GM23338 (cell line): ENCODE measurements at places on chromosomes 7 and 10.

- DNase-seq = no peak
Observed at GRCh38 chr7:111029574-111030251, 61.2 kb upstream of the LRRN3 start.

GRCh38 chr10:95278061-95278988 lies 12.5 kb downstream of the PDLIM1 start:
- peak; percentile 46 for DNase-seq

GRCh38 chr7:2763597-2763996 lies 75.6 kb downstream of the AMZ1 start:
- no peak for DNase-seq

DNA sequence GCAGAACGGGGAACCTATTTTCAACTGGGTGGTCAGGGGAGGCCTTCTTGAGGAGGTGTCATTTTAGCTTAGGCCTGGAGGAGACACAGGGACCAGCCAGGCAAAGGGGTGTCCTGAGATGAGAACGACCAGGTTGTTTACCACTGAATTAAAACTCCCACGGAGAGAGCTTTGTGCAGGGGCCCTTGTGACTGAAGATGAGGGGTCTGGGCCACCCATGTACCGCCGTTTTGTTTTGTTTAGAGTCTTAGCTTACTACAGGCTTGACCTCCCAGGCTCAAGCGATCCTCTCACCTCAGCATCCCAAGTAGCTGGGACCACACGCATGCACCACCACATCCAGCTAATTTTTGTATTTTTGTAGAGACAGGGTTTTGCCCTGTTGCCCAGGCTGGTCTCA lies 80.4 kb downstream of the FAM171A1 start:
- DNase-seq = no peak

DNA sequence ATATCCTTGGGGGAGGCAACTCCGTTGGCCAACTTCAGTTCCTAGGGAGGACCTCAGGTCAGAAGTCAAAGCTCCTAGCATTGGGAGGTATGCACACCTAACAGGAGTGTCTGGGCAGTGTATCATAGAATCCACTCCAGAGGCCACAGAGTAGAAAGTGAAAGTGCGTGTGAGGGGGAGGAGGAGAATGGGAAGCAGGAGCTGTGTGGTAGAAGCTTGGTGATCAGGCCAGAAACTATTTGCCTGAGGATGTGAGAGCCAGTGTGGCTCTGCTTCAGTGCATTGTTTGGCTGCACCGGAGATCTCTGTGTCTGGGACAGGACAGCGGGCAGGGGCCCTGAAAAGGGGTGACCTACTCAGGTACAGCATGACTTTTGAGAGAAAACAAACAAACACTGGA lies 557.4 kb upstream of the VSTM2A start:
- DNase-seq = no peak

DNA sequence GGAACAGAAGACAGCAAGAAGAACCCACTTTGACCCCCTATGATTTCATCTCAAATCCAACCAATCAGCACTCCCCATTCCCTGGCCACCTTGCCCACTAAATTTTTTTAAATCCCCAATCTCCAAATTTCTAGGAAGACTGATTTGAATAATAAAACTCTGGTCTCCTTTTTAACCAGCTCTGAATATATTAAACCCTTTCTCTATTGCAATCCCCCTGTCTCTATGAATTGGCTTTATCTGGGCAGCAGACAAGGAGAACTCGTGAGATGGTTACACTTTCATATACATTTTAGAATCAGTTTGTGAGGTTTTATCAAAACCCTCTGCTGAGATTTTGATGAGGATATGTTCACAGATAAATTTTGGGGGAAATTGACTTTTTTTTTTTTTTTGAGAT lies 90.3 kb upstream of the TRIM24 start:
- no peak for DNase-seq

DNA sequence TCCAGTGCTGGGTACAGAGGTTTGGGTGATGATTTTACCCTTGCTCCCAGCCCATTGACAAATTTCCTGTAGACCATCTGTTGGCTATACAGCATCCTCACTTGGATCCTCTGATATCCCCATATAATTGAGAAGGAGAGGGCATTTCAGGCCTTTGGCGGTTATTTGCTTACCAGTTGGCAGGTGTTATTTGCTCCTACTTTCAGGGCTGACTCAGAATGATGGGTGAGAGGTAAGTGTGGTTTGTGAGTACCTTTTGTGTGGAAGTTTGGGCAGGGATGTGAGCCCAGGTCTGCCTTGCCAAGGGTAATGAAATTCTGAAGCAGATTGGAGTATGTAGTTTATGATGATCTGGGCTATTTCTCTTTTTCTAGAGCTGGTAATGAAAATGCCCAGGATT lies 93.6 kb downstream of the LRMDA start:
- DNase-seq = no peak

DNA sequence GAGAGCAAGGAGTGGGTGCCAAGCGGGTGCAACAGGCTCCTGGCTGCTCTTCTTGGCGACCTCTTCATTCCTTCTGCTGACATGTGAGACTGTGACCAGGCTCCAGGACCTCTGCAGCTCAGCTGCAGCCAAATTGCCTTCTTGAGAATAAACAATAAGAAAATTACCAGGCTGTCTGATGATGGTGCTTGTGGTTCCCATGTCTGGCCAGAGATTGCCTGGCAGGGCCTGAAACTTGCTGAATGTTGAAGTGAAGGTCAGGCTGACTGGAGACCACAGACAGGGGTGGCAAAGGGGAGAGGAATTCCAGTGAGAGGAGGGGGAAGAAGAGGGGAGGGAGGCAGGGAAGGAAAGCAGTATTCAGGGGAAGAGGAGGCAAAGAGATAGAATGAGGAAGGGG lies 497.4 kb upstream of the PODXL start:
- DNase-seq = no peak

DNA sequence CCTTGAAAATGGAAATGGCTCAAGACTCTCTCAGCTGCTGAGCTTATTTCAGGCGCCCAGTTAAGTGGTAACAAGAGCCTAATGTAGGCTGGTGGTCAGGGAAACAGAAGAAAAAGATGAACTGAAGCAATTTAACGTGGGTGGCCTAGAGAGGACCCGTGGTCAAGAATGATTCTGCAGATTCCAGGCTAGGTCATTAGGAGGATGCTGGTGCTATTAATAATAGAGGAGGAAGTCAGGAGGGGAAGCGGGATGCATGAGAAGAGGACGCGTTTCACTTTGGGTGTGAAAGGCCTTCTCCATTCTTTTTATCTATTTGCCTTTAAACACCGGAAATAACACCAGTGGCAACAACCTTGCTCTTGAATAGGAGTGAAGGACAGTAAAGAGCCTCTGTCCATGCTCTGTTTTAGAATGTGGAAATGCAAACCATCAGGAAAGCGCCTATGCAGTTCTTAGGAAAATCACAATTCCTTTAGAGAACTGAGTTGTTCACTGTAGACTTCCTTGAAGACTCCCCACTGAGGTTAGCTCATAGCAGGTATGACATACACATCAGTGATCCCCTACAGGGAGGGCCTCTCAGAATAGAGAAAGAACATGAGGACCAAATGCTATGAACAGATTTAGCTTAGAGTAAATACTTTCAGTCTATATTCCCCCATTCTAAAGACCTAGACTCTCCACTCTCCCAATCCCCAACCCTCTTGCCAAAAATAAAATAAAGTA lies 8.6 kb downstream of the LIPA start:
- DNase-seq = peak; percentile 34

GRCh38 chr7:127933146-127933545 lies 98.1 kb downstream of the LRRC4 start:
- no peak for DNase-seq

DNA sequence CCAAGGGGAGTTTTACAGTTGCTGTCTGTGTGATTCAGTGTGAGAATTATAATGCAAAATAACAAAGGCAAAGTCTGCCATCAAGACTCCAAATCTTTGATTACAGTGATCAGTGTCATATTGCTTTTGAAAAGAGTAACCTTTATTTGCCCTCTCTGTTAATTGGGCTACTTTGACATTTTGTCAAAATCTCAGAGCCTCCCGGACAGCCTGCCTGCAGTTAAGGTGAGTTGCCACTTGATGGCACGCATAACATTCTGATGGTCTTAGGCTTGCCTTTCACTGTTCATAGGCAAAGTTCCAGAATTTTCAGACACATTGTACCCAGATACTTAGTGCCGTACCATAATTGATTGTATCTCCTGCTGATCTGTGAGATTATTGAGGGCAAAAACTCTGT lies 253.5 kb downstream of the ABCA13 start:
- DNase-seq = peak; percentile 65

DNA sequence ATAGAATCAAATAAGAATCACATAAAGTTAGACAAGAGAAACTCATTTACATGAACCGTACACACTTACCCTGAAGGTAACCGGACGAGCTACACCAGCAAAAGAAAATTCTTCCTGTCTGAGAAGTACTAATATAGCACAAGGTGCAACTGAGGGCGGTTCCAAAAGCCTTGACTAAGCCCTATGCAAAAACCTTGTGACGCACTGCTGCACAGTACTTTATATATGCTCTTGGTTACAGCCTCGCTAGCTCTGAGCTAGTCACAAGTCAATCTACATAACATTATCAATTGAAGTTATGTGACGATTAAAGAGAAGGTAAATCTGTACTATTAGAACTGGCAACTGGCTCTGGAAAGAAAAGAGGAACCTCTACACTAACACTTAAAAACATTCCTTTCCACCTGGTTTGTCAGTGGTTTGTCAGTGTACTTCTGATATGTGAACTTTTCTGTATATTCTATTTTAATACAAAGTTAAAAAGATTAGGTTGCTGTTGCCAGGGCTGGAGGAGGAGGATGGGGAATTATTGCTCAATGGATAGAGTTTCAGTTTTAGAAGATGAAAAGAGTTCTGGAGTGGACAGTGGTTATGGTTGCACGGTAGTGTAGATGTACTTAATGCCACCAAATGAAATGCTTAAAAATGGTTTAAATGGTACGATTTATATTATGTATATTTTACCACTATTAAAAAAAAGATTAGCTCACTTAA lies 21.6 kb downstream of the NT5C3A start:
- no peak for DNase-seq

- DNase-seq = peak; percentile 81
Observed at GRCh38 chr10:122113161-122113944, 124.4 kb downstream of the TACC2 start.

DNA sequence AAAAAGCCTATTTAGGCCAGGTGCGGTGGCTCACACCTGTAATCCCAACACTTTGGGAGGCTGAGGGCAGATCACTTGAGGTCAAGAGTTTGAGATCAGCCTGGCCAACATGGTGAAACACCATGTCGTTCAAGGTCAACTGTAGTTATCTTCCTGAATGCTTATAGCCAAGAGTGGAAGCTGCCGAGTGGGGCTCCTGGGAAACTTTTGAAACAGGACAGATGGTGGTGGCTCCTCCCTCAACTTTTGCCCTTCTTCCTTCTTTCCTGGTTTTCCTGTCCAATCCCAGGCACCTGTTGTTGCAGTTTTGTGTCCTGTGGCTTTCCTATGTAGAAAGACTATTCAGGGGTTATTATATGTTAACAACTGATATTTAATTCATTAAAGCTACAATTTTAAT lies 8.7 kb upstream of the PPIA start:
- DNase-seq = no peak

DNA sequence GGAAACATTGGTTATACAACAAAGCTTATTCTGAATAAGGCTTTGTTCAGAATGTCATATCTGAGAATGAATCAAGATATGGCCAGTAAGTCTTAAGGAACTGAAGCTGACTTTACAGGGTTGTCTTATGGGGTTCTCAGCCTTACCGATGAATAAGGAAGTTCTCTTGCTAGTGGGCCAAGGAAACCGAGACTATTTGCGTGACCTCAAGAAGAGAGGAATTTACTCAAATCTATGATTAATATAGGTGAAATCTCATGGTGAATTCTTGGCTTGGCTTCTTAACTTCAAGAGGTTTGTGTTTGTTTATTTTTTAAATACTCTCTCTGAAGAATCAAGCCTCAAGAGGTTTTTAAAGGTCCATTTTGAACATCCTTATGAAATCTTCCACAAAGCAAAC lies 4.7 kb upstream of the MRLN start:
- DNase-seq = no peak

- no peak for DNase-seq
Observed at GRCh38 chr7:33066771-33067170, 4.2 kb upstream of the NT5C3A start.

- no peak for DNase-seq
Observed at GRCh38 chr7:75896803-75897327, 18.0 kb downstream of the RHBDD2 start.

DNA sequence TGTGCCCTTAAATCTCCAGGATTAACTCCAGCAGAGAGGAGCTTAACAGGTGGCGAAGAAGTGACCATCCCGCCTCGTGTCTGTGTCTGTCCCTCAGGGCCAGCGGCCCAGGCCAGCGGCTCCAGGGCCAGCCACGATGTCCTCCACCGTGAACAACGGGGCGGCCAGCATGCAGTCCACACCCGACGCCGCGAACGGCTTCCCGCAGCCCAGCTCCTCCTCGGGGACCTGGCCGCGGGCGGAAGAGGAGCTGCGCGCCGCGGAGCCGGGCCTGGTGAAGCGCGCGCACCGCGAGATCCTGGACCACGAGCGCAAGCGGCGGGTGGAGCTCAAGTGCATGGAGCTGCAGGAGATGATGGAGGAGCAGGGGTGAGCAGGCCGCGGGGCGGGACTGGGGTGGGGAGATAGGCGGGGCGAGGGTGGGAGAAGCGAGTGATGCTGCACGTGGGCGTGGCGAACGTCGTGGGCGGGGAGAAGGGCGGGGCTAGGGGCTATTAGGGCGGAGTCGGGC lies 33.3 kb downstream of the SRRM3 start:
- DNase-seq = peak; percentile 91

DNA sequence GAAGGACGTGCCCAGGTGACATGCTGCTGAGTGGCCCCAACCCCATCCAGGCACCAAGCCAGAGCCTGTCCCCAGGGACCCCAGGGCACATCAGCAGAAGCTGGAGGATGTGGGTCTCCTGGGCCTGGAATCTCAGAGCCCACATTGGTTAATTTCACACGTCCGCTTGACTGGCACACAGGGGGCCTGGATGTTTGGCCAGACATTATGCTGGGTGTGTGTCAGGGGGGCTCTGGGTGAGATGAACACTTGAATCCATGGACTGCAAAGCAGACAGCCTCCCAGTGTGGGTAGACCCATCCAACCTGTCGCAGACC lies 79.1 kb upstream of the RET start:
- no peak for DNase-seq

GRCh38 chr7:81501220-81501619 lies 268.6 kb downstream of the HGF start:
- DNase-seq = no peak

DNA sequence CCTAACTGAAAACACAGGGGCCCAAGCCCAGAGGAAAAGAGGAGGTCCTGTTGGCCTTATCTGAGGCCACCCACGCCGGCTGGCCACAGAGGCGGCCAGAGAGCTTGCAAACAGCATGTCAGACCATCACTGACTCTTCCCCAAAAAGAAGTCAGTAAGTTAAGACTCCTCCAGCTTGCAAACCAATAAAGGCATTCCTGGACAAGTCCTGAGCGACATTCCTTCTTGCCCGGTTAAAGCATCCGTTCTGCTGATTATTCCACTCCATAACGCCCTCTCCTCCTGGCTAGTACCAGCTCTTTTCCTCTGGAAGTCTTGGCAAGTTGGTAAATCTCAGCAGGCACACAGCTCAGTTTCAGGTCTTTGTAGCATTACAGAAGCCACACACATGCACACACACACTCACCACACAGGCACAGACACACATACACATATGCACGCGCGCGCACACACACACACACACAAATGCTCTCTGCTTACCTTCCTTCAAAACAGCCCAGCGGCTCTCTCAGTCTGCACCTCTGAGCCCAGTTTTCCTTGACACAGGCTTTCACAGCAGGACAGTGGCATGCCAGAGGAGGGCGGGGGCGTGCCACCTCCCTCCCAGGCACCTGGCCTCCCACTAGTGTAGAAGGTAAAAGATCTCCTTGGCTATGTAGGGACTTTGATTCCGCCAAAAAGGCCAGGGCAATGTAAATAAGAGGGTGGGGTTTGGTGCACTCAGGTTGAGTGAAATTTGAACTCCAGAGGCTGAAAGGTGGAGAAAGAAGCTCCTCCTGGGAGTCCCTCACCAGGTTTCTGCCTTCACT lies 201.4 kb downstream of the TNS3 start:
- peak; percentile 56 for DNase-seq
